ENCODE measurements at places on chromosomes 5 and 9.

GRCh38 chr5:15065091-15065490, 193.5 kb upstream of the ANKH start:
- DNase-seq = no peak

DNA sequence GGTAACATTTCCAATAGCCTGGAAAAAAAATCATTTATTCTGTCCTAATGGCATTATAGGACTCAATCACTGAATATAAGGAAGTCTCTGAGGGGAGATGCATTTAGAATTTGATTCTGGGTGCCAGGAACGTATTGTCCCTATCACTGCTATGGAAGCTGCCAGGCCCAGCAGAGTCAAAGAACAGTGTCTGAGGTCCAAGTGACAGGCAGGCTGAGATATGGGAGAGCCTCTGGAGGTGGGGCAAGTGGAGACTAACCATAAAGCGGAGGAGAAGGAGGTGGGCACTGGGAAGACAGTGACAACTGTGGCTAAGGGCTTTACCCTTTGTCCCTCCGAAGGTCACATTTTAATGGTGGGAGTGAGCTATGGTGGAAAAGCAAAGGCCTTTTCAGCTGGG, 505.5 kb downstream of the CTNND2 start:
- no peak for DNase-seq

DNA sequence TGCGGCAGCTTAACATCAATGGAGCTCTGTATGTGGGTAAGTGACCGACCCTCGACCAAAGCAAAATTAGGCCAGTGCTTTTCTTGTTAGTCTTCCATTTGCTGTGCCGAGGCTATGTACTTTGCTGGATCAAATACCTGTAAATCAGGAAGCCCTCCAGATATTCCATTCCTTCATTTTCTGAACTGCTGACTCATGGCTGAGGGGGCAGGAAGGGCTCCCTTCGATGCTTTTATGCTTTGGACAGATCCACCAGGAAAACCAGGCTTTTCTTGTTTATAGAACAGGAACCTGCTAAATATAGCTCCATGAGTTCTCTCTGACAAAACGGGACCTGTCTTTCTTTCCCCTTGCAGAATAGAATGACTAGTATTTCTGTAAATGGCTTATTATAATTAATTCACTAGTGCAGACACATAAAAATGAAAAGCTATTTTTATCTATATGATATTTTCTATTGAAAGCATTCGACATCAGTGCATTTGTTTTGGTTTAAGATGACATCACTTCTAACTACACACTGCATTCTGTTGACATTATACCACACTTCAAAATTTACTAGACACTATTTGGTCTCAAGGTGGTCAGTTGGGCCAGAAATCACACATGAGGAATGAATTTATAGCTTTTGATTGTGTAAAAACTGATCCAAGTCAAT, 93.3 kb downstream of the LIFR start:
- DNase-seq = no peak

DNA sequence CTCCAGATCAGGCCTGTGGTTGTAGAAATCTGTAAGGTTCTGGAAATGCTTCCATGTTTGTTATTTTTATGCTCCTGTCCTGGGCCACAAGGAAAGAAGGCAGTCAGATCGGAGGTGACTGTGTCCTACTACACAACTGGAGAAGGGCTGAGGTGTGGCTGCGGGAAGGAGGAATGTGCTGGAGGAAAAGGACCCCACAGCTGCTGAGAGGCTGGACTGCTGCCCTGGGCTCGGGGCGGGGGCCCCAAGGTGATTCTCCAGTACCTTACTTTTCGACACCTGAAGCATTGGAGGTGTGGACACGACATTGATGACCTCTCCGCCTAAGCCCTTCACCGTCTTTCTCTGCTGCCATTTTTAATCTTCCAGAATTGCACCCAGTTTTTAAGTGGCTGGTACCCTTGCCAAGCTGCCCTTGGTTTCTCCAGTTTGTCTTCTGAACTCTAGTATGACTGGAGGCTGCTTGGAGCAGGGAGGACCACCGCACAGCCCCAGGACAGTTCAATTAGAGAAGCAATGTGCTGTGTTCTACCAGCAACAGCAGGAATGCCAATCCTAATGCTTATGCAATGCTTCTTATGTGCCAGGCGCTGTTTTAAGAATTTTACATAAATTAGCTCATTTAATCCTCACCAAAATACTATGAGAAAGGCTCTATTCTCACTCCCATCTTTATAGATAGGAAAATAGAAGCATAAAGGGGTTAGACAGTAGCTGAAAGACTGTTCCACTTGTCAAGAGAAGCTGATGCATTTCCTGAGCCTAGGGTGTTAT, 13.5 kb upstream of the ANKRD33B start:
- no peak for DNase-seq

DNA sequence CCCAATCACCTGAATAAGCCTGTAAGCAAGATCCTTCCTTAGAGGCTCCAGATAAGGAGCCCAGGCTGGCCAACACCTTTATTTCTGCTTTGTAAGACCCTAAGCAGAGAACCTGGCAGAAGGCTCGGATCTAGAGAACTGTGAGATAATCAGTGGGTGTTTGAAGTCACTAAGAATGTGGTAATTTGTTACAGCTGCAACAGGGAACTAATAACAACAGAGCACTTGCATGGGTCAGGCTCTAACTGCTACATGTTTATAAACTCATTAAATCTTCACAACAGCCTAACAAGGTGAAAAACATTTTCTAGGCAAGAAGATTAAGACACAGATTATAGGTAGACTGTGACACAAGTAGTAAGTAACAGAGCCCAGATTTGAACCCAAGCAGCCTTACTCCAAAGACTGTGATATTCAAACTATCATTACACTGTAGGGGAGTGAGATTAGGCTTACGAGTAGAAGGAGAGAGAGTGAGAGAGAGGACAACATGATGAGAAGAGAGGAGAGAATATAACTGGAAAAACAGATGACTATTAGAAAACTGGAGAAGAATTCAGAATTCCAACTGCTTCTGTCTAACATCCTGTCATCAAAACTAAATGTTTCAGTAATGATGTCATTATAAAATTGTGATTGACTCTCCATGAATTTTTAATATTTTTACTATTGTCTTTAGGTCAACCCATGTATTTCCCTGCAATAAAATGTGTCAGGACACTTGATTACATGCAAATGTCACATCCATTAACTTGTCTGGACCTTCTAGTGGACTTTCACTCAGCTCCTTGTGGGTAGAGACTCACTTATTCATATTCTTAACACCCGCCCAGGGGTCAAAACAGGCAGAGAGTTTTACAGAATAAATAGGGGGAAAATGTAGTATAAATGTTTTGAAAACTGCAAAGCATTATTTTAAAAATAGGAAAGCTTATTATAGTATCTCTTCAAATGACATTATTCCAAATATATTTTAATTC, 290.9 kb upstream of the RGMB start:
- DNase-seq = no peak

DNA sequence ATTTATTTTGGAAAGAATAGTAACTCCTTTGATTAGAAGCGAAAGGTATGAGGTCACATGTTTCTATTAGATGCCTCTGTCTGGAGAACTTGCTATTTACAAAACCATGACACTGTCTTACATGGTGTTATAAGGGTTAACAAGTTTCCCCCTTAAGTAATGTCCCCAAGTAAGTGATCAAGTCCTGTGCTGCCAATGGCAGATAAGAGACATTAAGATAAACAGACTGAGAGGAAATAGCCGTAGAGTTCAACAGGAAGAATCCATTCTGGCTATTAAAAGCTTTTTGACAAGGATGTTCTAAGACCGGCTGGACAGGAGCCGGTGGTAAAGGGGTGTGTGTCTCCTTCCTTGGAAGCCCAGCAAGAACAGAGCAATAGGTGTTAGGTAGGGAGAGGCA, 257.5 kb downstream of the GADD45G start:
- no peak for DNase-seq

- no peak for DNase-seq
Measured at GRCh38 chr5:76367623-76368371, 35.3 kb upstream of the IQGAP2 start.

GRCh38 chr5:103487822-103488493, 74.6 kb downstream of the NUDT12 start:
- DNase-seq = no peak

DNA sequence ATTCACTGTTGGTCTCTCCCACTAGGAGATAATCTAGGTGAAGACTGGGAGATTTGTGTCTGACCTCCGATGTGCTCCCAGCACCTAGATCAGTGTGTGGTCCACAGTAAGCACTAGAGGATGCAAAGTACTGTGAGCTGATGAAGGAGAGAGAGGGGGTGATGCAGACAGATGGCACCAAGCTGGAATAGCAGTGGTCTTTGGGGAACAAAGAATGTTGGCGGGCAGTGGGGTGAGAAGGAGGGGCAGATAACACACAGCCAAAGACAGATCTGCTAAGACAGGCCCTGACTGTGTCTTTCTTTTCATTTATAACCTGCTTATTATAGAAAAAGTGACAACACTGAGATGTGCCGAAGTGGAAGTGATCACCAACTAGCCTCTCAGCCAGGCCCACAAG, 37.5 kb downstream of the ERGIC1 start:
- DNase-seq = no peak

- DNase-seq = no peak
Measured at GRCh38 chr5:59245198-59245597, 648.3 kb downstream of the PDE4D start.

DNA sequence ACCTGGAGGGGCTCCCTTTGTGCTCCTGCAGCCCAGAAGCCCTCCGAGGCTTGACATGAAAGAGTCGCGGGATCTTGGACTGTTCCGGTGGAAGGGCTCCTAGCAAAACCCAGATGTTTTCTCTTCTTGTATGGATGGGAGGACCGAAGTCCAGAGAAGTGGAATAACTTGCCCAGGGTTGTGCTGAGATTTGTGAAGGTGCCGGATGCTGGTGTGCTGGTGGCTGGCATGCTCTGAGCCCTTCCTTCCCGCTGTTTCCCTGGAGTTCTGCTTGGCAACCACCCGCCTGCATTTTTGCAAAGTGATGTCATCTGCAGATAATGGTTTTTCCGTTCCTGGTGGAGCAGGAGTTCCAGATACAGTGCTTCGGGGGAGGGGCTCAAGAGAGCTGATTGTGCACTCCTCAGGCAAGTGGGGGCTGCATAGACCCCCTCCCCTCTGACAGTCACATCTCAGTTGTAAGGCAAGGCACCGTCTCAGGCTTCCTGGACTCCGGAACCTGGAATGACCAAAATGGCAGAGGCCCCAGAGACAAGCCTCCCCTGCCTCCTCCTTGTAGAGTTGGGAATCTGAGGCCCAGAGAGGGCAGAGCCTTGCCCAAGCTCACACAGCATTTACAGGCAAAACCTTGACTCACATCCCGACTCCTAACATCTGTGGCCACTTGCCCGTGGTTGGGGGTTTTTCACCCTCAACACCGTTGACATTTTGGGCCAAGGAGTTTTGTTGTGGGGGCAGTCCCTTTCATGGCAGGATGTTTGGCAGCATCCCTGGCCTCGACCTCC, 157.0 kb downstream of the RGS3 start:
- DNase-seq = no peak

GRCh38 chr5:85938201-85938600, 679.5 kb upstream of the COX7C start:
- DNase-seq = no peak

DNA sequence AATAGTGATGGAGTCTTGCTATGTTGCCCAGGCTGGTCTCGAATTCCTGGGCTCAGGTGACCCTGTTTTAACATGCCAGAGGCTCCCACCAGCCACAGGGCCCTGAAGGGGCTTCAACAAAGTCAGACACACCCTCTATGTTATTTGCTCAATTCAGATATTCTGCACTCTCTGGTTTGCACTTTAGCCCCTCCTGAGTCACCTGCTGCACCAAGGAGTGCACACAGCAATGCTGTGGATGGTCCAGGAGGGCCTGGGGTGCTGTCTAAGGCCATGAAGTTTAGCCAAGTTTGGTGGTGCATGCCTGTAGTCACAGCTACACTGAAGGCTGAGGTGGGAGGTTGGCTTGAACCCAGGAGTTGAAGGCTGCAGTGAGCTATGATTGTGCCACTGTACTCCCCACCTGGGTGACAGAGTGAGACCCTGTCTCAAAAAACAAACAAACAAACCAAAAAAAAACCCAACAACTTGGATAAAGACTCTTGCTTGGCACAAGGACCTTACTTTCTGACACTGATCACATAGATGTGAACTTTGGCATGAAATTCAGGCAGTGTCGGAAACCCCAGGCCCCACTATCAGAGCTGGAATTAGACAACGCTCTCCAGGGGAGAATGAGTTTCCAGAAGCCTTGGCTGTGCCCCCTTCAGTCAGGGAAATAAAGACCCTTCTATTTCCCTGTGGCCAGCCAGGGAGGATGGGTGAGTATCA, 39.7 kb upstream of the CDKN2AIPNL start:
- DNase-seq = no peak
